Activated CD8-positive, alpha-beta memory T cell treated with anti-CD3 and anti-CD28 coated beads for 24 hours (primary cell): ENCODE measurements at places on chromosomes 5 and 9.

DNA sequence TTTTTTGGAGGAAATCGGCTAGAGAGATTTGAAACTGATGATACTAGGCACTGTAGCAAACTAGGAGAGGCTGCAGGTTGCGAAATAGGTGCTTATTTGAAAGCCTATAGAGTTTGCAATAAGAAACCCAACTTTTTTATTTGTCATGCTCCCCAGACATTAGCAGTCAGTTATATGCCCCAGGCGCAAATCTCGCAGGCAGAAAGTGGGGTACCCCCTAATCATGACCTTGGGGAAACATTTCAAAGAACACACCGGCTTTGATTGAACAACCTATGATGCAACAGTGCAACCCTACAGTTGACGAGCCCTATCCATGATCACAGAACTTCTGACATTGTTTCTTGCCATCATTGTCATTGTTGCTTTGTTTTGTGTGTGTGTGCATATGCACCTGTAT, 510.5 kb downstream of the RAB3C start:
- no peak for DNase-seq

DNA sequence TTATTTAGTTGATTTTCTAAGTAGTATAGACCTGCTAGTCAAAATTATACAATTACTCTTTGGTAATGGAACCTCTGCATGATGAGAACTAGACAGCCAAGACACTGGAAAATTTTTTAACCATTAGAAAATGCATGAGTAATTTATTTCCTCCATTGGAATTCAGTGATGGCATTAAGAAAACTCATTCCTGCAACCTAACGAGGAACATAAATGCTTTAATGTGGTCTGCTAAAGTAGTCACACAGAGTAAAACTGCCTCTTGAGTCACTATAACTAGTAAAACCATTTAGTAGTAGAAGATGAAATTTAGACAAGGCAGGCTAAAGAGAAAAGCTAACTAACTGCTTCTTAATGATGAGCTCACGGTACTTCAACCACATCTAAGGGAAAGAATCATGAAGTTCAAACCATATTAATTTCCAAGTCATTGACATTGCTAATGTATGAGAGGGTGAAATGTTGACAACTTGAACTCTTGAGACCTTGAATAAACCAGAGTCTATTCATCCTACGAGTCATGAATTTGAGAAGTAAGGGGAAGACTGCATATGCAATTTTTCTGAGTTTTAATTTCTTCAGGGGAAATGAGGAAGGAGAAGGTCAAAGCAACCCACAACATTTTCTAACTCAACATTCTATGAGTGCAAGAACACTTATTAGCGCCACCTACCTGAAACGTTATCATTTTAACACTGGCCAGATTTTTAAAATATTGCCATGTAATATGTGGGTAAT, 74.4 kb downstream of the GLIS3 start:
- no peak for DNase-seq

- no peak for DNase-seq
Observed at GRCh38 chr5:146718609-146719008, 159.9 kb downstream of the PPP2R2B start.

GRCh38 chr9:88529496-88529895, 5.5 kb upstream of the NXNL2 start:
- no peak for DNase-seq

GRCh38 chr5:33059081-33059480, 348.0 kb downstream of the NPR3 start:
- DNase-seq = no peak

- no peak for DNase-seq
Observed at GRCh38 chr9:103991698-103992097, 102.4 kb upstream of the SMC2 start.
